Omental fat pad (tissue), 4 donors: ENCODE measurements at places on chromosomes 3 and 15. TPM values are rescaled to one million over a fixed set of nuclear protein-coding genes. Genes with fewer than 3 reads are reported as not detected.

CHRFAM7A gene
- 1.3 TPM for total RNA-seq

IL5RA gene
- 0.46 TPM for total RNA-seq

ARRDC4 gene
- total RNA-seq: 50.6 TPM

UBA3 gene
- 40.3 TPM for total RNA-seq

GOLGA8M gene
- 5.1 TPM for total RNA-seq

APBA2 gene
- 4.3 TPM for total RNA-seq

CTXN2 gene
- total RNA-seq: not detected

BCL6 gene
- total RNA-seq: 183 TPM

TM4SF1 gene
- 1,679 TPM for total RNA-seq

IL17RD gene
- total RNA-seq: 4.9 TPM

CACNA2D2 gene
- 0.93 TPM for total RNA-seq

CMTM7 gene
- 33.6 TPM for total RNA-seq

SI gene
- total RNA-seq: not detected
